T-helper 22 cell (primary cell): ENCODE measurements at places on chromosomes 7 and 10.

DNA sequence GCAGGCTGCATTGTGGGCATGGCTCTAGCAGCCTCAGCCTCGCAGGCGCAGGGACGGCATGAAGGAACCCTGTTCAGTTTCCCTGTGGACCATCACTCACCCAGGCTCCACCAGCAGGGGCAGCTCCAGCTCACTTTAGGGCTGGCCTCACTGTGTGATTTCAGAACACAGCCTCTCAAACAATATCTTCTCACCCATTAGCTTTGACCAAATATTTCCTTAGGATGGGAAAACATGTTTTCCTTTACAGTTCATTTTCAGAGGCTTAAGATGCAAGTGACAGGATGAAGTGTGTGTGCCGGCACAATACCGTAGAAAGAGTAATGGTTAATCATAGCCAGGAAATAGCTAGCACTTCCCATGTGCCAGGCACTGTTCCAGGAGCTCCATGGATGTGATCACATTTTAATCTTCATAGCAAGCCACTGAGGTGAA is 58.2 kb downstream of the LANCL2 start:
- no peak for DNase-seq

DNA sequence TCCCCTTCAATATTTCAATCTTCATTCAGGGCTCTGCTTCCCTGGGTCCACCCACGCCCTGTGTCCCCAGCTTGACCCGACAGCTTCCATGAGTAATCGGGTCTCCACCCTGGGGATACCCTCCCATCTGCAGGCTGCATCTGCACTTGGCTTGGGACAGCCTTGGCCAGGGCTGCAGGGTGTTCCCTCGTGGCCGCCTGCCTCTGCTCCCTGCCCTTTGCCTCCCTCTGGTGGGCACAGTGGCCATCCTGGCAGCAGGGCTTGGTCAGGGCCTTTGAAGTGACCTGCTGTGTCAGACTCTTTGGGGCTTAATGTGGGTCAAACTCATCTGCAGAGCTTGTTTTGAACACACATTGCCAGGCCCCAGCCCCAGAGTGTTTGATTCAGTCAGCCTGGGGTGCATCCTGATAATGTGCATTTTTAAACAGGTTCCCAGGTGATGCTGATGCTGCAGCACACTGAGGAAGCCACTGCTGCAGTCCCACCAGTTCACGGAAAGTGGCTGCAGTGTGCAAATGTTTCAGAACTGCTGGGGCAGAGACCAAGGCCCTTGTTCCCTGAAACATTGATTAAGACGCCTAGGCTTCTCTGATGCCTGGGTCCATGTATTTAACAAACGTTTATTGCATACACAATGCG is 80.7 kb upstream of the SEC61G start:
- DNase-seq = no peak

- DNase-seq = no peak
Observed at GRCh38 chr10:124196659-124197058, 103.3 kb upstream of the CHST15 start.

GRCh38 chr7:7746458-7746857 is 28.1 kb upstream of the RPA3 start:
- no peak for DNase-seq

GRCh38 chr10:20623546-20623945 is 273.6 kb downstream of the NEBL start:
- no peak for DNase-seq

- DNase-seq = no peak
Observed at GRCh38 chr7:64666663-64667050, 724 bp downstream of the ZNF107 start.

- DNase-seq = no peak
Observed at GRCh38 chr10:99859585-99859984, 77.1 kb downstream of the ABCC2 start.

DNA sequence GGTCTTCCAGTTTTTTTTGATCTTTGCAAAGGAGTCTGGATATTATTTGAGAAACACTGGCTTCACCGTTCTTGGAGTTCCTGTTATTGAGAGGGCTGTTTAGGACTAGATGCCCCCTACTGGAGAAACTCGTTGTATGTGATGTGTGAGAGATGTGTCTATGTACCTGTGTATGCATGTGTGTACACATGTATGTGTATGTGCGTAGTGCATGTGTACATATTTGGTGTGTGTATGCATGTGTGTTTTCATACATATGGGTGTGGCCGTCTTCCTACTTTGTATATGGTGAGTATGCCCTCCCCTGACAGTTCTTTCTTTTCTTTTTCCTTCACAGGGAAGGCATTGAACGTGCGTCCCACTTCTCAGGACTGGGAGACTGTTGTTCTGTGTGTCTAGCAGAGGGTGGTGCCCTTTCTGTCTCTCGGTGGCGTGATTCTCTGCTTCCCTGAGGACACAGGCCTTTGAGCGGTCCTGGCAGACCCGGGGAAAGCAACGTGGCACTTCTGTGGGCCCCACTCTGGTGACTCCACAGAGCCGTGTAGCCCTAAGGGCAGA is 3.0 kb upstream of the CALHM3 start:
- no peak for DNase-seq
